Stimulated activated CD8-positive, alpha-beta memory T cell treated with anti-CD3 and anti-CD28 coated beads, Interleukin-4, amount 100 ng/mL, for 4 hours (primary cell): ENCODE measurements at places on chromosomes 4 and X.

- no peak for DNase-seq
These were observed 283.3 kb downstream of the PTTG2 start for GRCh38 chr4:38243388-38244053.

DNA sequence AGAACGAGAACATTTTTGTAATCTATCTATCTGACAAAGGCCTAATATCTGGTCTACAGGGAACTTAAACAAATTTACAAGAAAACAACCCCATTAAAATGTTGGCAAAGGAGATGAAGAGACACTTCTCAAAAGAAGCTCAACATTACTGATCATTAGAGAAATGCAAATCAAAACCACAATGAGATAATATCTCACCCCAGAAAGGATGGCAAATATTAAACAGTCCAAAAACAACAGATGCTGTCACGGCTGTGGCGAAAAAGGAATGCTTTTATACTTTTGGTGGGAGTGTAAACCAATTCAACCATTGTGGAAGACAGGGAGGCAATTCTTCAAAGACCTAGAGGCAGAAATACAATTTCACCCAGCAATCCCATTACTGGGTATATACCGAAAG lies 2284.8 kb downstream of the ARAP2 start:
- no peak for DNase-seq

DNA sequence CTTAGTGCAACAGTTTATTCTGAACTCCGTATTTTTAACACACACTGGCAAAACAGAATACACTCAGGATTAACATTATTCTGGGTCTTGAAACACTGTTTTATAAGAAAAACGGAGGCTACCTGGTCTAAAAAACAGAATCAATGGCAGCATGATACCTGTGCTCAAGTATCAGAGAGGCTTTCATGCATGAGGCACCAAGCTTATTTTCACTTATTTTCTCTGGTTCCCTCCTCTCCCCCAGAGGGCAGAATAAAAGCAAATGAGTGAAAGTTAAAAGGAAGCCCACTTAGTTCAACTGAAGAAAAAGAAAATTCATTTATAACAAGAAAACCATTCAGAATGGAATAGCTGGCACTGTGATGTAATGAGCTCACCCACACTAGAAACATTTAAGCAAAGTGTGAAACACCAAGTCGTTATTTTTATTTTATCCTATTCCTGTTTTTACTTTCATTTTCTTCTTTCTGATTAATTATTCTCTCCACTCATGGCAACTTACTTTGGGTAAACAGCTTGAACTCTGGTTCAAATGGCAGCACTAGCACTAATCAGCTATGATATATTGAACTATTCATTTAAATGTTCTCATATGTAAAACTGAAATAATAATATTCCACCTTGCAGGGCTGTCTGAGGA lies 211.8 kb downstream of the PPP3CA start:
- DNase-seq = no peak

DNA sequence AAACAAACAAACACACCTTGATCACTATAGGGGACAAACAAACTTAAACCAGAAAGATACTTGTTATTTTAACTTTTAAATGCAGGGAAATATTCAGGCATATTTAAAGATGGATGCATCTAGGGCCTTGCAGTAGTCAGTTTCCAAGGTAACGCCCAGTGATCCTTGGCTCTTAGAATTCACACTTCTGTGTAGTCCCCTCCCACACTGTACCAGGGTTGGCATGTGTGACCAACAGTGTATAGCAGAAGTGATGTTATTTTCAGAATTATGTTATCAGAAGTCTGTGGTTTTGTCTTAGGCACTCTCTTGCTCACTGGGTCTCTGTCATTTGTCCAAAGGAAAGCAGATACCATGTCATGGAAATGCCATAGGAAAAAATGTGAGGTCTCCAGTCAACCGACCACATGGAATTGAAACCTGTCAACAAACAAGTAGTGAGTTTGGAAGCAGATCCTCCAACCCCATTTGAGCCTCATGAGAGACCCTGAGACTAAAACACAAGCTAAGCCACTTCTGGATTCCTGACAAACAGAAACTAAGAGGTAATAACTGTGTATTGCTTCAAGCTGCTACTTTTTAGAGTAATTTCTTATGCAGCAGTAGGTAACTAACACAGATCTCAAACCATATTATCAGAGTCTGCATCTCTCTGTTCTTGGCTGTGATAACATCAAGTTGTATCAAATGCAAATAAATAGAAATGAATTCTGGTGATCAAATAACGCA lies 670.3 kb downstream of the KCTD8 start:
- no peak for DNase-seq

DNA sequence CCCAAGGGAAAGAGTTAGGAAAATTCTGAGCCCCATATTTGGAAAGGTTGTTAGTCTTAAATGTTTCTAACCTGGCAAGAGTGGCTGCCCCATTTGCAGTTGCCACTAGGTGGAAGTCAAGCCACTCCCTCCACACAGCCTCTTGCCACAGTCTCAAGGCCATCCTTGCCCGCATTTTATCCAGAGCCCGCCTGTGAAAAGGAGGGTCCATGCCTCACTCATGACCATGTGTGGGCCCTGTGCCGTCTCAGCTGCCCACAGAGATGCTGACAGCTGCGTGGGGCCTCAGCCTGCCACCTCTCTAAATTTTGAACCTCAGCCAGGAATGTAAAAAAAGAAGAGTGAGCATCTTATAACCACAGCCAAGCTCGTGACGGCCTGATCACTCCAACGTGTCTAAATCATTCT lies 201.5 kb upstream of the FAM241A start:
- DNase-seq = no peak

- DNase-seq = no peak
These were observed 3.4 kb upstream of the ZRSR2 start for GRCh38 chrX:15786915-15787314.

DNA sequence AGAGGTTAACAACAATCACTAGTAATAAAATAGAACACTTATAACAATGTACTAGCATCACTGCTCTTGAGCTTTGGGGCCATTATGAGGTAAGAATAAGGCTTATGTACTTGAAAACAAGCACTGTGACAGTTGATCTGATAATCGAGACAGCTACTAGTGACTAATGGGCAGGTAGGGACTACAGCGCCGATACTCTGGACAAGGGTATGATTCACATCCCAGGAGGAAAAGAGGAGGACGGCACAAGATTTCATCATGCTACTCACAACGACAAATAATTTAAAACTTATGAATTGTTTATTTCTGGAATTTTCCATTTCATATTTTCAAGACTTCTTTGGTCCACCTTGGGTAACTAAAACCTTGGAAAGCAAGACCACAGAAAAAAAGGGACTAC lies 62.3 kb downstream of the FAM184B start:
- no peak for DNase-seq

- DNase-seq = no peak
These were observed 22.0 kb downstream of the RAB39B start for GRCh38 chrX:155242300-155242699.

- DNase-seq = no peak
These were observed 91.4 kb downstream of the CLNK start for GRCh38 chr4:10593130-10593529.

DNA sequence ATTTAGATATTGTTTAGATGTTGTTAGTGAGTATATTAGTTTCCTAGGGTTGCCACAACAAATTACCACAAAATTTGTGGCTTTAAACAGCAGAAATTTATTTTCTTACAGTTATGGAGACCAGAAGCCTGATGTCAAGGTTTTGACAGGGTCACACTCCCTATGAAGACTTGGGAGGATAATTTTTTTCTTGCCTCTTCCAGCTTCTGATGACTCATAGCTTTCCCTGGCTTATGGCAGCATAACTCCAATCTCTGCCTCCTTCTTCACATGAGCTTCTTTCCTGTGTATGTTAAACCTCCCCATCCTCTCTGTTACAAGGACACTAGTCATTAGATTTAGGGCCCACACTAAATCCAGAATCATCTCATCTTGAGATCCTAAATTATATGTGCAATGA lies 20.9 kb upstream of the RAB40A start:
- DNase-seq = no peak

GRCh38 chr4:148951346-148951745 lies 509.1 kb upstream of the NR3C2 start:
- no peak for DNase-seq

- DNase-seq = no peak
These were observed 16.4 kb downstream of the PNMA6F start for GRCh38 chrX:153304988-153305736.

GRCh38 chr4:55123791-55124190 lies 1.6 kb downstream of the KDR start:
- DNase-seq = no peak

DNA sequence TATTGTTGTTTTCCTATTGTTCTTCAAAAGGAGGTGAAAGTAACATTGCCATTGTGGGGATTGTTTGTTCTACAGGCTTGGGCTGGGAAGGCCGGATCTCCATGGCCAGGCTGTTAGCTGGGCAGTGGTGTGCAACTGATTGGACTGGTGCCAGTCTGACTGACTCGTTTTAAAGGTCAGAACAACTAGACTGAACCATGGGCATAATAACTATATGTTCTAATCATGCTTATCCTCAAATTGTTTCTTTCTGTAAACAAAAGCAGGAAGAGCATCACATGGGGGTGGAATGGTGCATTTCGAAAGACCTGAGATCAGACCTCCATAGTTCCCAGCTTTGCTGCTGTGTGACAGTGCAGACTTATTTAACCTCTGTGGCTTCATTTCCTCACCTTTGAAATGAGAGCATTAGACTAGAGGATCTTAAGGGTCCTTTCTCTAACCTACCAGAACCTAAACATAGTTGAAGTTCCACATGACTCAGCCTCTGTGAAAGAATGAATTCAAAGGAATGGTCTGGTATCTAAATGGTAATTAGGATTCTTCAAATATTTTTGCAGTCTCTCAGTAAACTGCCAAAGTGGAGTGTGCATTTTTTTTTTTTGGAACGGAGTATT lies 66.7 kb upstream of the PGRMC2 start:
- no peak for DNase-seq

GRCh38 chrX:53435997-53436396 lies 1.8 kb upstream of the HSD17B10 start:
- DNase-seq = no peak

DNA sequence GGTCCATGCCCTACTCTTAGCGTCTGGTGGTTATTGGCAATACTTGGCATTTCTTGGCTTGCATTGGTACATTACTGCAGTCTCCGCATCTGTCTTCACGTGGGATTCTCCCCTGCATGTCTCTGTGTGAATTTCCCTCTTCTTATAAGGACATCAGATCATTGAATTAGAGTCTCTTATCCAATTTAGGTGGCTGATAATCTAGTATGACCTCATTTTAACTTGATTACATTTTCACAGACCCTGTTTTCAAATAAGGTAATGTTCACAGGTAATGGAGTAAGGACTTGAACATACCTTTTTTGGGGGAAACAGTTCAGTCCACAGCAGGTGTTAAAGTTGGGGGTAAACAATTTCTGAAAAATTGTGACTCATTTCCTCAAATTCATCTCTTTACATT lies 16.6 kb downstream of the KIAA0232 start:
- DNase-seq = no peak

- DNase-seq = no peak
These were observed 336.8 kb downstream of the FSTL5 start for GRCh38 chr4:161827013-161827412.

DNA sequence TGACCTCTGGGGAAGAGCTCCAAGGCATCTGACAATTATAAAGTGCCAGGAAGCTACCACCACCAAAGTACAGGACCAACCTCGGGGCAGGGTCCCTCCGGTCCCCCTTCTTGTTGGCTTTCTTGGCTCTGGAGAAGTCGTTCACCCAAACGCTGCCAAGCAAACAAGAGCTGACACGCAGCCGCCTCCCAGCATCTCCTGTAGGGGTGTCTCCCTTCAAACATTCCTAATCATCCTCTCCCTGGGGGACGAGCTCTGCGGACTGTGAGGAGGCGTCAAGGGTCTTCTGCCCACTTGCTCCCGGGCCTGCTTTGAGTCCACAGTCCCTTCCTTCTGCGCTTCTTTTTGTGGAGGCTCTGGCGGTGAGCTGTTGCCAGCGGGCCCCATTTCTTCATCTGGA lies 158.9 kb upstream of the MAB21L2 start:
- DNase-seq = no peak

DNA sequence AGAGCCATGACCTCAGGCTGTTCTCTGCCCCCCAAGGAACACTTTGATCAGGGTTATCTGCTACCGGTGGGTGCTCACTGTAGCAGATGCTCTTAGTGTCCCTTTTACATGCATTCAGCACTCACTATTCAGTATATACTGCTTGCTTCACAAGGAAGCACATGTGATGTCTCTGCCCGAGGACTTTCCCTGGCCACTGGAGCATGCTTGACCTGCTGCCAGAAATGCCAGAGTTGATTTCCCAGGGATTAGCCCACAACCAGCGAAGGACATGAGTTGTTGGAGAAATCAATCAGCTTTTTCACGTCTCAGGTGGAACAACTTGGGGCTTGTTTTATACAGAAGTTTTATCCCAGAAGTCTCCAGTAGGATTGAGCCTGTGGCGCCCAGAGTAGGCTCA lies 51.2 kb upstream of the RPS6KA3 start:
- no peak for DNase-seq

GRCh38 chrX:72037601-72038000 lies 94.1 kb downstream of the RTL5 start:
- DNase-seq = no peak

DNA sequence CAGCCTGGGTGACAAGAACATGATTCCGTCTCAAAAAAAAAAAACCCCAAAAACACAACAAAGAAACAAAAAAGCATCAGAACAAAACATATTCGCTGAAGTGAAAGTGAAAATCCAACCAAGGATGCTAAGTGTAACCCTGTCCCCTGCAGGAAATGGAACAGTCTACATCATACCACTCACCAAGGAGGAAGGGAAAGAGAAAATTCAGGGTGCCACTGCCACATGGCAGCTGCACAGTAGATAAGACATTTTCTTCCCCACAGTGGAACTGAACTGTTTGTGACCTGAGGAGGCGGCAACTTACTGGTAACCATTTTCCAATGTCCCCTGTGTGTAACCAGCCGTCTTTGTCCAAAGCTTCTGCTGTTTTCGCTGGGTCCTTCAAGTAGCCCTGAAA lies 28.2 kb upstream of the CENPU start:
- DNase-seq = peak; percentile 3

DNA sequence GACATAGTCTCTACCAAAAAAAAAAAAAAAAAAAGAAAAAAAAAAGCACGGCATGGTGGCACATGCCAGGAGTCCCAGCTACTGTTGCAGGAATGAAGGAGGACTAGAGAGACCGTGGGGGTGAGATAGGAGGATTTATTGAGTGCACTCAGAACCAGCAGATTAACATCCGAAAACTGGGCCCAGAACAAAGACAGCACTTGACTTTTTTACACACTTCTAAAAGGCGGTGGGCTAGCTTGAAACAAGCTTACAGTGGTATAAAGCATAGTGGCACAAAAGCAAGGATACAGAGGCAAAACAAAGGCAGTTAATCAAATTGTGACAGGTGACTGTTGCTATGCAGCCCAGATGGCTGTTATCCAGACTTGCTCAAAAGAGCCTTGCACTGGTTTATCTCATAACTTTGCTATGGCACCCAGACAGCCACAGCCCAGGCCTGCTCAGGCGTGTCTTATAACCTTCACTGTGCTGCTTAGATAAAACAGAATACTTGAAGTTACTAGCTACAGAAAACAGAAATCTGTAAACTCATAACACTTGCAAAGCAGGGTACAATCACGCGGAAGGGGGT lies 9.9 kb upstream of the PI4K2B start:
- no peak for DNase-seq

- DNase-seq = no peak
These were observed 1457.2 kb upstream of the PCDH7 start for GRCh38 chr4:29262986-29263385.
